Bone marrow (tissue), 2 donors: ENCODE measurements at places on chromosomes 5 and 9.

- DNase-seq, result no peak
Measured at GRCh38 chr9:7284517-7284916, 515.1 kb downstream of the DMAC1 start.

GRCh38 chr5:93789173-93790067 lies 48.0 kb upstream of the POU5F2 start:
- no peak for DNase-seq

GRCh38 chr5:4862500-4862899 lies 277.6 kb upstream of the ADAMTS16 start:
- DNase-seq, result peak; percentile 29

DNA sequence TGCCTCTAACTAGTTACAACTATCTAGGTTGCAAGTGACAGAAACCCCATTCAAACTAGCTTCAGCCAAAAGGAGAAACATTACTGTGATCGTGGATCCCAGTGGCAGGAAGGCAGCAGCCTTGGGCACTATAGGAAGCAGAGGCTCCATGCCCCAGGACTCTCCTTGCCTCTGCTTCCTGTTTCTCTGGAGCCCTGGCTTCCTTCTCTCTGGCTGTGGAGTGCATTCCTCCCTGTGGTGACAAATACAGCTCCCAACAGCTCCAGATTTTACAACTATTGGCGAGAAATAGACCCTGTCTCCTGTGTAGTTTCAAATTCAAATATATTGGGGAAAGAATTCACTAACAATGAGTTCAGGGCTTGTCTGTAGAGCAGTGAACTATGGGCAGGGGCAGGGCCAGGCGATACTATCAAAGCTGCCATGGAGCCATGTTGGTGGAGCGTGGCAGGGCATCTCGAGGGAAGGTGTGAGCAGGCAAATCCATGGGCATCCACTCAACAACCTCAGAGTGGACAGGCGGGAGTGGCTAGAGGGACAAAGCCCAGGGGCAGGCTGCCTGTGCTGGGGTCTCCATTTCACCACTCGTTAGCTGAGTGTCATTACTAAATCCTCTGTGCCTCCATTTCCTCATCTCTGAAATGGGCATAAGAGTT lies 189.5 kb downstream of the ERCC6L2 start:
- DNase-seq, result no peak

DNA sequence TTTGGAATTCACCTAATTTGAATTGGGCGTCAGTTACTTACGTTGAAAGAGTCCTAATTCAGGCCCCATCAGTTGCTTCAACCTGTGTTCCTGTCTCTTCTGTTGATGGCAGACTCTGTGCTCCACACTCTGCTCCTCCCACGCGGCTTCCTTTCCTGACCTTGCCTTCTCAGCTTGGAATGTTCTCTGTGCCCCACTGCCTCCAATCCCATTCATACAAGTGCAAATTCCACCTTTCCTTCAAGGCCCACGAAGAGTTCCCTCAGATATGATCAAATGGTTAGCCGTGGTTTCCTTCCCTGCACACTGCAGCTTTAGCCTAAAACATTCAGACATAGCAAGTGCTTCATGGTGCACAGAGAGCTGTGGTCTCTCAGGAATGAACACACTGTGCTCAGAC lies 65.7 kb downstream of the SREK1 start:
- DNase-seq, result no peak

- no peak for DNase-seq
Measured at GRCh38 chr5:137415231-137415681, 83.9 kb downstream of the SPOCK1 start.

DNA sequence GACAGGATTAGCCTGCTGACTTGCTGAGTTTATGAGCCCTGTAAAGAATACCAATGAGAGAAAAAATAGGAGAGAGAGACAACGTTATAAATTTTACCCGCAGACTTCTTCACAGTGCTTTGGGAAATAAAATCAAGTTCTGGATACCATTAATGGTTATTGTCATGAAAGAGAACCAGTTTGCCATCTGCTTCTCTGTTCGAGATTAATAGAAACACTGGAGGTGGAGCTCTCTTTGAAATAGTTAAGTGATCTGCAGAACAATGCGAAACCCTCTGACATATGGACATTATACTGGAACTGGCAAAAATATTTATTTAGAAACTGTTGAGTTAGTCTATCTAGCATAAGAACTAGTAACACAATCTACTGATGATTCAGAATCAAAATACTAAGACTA lies 500.7 kb downstream of the CDH12 start:
- no peak for DNase-seq

GRCh38 chr9:134492721-134493460 lies 148.7 kb upstream of the COL5A1 start:
- DNase-seq, result no peak

DNA sequence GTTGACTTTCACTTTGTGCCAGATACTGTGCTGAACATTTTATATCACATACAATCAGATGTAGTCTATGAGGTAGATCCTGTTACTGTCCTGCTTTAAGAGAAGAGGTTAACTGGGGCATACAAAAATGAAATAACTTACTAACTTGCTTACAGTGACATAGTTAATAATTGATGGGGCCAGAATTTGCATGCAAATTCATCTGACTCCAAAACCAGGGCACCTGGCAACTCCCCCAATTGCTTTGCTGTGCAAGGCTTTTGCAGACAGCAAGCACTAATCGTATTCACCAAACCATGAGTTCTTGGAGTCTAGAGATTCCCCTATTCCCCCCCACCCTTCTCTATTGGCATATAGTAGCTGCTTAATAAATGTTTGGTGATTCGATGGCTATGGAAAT lies 155.9 kb downstream of the TTLL11 start:
- no peak for DNase-seq

GRCh38 chr5:157892974-157893373 lies 34.0 kb upstream of the CLINT1 start:
- DNase-seq, result no peak

DNA sequence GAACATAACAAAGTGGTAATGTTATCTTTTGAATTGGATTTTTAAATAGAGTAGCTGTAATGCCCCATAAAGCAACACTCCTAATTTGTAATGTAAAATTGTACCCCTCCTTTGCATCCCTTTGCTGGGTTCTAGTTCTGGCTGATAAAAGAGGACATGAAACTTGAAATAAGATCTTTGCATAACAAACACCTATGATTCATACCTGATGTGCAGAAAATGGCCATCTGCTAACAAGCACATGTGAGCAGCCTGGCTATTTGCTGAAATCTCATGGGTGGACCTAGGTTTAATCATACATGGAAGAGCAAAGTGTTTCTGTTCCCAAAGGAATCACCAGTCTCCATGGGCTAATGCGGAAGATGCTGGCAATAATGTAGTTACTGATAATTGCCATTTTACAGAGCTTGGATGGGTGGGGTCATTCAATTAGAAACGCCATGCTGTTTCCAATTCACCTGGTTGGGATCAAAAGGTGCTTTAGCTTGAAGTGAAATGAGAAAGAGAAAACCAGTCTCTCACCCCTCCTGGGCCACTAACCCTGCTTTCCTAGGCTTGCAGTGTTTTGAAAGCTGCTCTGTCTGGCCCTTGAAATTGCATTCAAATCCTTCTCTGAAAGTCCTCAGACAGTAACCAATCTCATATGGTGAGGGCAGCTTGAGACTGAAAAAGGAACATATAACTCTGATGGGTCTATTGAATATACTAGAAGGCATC lies 585.1 kb downstream of the TLE4 start:
- no peak for DNase-seq

DNA sequence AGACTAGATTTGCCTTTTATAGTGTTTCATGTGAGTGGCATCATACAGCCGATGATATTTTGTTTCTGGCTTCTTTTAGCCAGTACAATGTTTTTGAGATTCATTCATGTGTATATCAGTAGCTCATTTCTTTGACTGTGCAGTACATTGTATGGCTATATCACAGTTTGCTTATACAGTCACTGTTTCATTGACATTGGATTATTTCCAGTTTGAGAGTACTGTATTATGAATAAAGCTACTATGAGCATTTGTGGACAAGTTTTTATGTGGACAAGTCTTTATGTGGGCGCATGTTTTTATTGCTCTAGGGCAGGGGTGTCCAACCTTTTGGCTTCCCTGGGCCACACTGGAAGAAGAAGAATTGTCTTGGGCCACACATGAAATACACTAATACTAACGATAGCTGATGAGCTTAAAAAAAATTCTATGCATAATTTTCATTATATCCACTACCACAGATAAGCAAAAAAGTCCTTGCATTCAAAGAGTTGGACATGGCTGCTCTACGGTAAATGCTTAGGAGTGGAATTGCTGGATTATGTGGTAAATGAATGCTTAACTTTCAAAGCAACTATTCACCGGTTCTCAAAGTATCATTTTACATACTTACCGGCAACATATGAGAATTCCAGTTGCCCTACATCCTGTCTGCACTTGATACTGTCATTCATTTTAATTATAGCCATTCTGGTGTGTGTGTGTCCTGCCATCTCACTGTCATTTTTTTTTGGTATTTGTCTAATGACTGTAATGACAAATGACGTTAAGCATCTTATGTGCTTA lies 177.8 kb downstream of the RGS3 start:
- DNase-seq, result no peak

DNA sequence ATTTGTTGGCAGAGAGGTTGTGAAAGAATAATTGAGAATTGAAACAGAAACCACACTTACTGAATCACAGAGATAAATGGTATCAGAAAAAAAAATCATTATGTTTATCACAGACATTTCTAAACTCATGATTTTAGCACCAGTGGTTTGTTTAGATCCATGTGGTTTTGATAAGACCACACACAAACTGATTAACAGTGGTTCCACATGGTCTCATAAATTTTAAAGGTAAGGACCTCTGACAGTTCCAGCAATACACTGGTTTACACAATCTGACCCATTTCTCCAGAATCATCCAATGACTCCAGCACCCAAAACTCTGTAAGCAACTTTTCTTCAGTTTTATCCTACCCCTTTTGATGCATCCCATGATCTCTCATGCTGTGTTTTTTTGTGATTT lies 261.2 kb downstream of the ANXA1 start:
- DNase-seq, result no peak

DNA sequence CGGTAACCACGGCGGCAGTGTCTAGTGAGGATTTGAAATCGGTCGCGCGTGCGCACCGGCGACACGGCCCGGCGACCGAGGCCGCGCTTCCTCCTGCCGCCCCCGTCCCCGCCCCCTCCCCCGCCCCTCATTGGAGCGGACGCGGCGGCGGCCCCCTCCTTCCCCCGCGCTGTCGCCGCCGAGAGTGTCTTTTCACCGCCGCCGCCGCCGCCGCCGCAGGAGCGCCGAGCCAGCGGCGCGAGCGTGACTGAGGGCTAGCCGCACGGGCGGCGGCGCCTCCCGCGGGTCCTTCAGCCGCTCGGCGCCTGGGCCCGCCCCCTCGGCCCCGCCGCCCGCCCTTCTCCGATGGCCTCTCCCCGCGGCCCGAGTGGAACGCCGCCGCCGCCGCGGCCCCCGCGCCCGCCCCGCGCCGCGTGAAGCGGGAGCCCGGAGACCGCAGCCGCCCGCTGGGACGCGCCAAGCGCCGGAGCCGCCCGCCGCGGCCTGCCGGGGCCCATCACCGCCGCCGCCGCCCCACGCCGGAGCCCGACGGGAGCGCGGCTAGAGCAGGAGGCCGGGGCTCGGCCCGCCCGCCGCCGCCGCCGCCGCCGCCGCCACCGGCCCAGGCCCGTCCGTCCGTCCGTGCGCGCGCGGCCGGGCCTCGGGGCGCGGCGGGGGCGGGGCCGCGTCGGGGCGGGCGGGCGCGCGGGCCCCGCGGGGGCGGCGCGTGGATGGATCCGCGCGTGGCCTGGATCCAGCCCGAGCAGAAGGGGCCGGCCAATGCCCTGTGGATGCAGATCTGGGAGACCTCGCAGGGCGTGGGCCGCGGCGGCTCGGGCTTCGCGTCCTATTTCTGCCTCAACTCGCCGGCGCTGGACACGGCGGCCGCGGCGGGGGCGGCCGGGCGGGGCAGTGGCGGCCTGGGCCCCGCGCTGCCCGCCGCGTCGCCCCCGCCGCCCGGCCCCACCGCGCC lies at the start of gene TENT4A:
TSS of gene TENT4A (plus strand) at position 159 of the 952 bp plus-strand sequence. CDS start at position 711, 552 bp downstream.
- DNase-seq, result no peak

DNA sequence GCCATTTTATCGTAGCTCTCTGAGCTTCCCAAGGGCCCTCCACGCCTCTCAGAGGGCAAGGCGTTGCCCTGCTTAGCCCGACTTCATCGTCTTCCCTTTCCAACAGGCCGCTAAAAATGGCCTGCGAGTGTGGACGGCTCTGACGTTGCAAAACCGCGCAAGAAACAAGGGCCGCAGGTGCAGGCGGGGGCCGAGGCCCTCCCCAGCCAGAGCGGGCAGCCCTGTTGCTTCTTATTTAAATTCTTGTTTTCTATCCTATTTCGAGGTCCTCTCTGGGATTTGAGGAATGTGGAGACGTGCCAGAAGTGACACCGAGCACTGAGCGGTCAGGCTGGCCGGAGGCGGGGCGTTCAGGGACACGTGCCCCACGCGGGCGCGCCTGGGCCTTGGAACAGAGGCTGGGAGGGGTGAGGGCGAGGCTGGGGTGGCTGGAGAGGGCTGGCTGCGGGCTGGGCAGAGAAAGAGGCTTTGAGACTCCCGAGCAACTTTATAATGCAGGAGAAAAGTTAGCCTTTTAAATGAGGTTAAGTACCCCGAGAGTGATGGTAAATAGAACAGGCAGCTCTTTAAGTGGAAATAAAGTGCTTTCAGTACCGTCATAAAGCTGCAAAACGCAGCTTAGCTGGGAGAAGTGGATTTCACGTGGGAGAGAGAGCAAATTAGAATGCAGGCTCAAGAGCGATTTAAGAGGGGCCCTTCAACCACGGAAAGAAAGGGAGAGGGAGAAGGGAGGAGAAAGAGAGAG lies 243.6 kb downstream of the AUH start:
- DNase-seq, result no peak

GRCh38 chr5:33375900-33376299 lies 64.9 kb upstream of the TARS1 start:
- no peak for DNase-seq

DNA sequence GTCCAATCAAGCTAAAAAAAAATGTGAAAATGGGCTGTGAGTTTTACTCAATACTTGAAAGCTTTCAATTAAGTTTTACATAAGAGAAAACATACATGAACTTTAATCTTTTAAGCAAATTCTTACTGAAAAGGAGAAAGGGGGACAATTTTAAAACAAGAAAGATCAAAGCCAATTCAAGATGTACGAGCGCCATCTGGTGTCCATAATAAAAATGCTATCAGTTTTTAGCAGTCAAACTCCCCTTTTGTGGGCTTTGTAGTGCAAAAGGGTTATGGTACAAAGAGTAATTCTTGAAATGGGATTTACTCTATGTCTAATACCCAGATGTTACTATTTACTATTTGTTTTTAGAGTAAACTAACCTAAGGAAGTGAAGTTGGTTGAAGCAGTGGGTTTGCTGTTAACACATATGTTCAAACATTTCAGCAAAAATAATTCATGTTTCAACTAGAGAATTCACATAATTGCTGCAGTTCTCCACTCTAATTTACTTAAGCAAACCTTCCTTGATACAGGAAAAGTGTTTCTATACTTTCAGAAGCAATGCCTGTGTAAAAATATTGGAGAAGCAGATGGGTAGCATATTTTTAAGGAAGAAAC lies 228.2 kb upstream of the TYRP1 start:
- DNase-seq, result no peak

- no peak for DNase-seq
Measured at GRCh38 chr5:35228310-35228709, 2.0 kb downstream of the PRLR start.

GRCh38 chr5:113166852-113167366 lies 190.3 kb downstream of the DCP2 start:
- DNase-seq, result no peak
